ENCODE measurements at places on chromosomes 5 and 9.

GRCh38 chr5:142107736-142108431, 695 bp upstream of the NDFIP1 start:
- DNase-seq: peak; percentile 72

DNA sequence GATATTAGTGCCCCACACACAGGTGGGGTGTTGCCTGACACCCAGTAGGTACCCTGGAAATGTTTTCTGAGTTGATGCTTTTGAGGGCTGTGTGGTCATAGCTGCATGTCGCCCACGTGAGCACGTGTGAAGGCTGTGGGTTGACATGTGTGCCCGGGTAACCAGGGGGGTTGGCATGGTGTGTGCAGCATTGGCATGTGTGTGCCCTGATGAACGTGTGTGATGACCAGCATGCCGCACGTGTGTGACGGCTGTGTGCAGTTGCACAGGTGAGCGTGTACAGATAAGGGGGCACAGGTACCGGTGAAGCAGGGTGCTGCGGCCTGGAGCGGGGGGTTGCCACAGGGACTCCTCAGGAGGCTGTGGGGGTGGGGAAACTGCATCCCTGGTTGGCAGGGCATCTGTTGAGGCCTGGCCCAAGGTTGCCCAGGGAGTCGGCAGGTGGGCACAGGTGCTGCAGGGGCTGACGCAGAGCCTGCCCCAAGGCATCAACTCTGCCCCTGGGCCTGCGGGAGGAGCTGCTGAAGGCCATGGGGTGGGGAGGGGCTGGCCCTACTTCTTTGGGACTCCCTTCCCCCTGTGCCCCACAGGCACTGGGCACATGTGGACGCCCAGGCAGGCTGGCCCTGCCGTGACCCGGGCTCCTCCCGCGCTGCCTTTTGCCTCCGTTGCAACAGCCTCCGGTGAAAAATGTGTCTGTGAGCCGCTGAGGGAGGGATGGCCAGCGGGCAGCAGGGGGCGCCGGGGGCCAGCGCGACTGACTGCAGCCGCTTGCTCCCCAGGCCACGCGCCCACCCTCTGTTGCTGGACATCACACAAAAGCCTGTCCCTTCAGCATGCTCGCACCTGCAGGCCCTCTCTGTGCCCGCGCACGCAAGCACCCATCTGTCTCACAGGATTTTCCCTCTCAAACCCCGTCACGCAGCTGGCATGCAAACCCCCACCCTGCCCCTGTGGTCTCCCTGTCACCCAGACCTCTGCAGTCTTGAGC, 2.2 kb downstream of the UNC5A start:
- no peak for DNase-seq

DNA sequence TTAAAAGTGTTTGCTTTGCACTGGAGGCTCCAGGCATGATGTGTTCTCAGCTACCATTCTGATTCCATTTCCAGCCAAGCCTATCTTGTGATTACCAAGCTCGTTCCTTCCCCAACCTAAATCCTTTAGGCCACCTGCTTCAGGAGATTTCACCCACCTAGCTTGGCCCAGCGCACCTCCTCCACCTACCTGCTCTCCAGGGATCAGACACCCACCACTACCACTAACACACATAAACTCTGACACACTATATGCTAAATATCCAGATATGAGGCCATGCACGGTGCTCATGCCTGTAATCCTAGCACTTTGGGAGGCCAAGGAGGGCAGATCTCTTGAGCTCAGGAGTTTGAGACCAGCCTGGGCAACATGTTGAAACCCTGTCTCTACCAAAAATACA, 2.4 kb downstream of the MYORG start:
- no peak for DNase-seq

- DNase-seq: no peak
Observed at GRCh38 chr9:98726735-98727134, 18.0 kb upstream of the GABBR2 start.

DNA sequence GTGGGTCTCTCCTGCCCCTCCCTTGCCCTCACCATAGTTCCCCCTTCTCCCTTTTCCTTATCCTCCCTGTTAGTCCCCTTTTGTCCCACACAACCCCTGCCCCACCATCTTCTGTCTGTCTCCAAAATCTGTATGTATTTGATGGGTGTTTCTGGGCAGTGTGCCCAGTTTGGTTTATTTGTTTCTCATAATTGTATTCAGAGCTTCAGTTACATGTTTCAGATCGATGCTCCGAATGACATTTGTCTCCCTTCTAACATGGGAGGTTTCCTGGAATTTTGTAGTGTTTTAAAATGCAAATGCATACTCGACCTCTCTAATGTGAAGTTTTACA, 22.2 kb downstream of the FBXL7 start:
- DNase-seq: no peak

DNA sequence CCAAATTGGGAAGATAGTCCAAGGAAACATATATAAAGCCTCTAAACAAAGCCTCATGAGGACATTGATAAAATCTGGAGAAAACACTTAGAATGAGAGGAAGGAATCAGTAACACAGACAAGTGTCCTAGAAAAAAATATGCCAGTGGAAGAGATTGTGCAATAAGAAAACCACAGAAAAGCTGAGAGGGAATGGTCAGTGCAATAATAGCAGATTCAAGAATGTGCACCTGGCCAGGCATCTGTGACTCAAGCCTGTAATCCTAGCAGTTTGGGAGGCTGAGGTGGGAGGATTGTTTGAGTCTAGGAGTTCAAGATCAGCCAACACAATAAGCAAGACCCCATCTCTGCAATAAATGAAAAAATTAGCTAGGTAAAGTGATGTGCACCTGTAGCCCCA, 691.2 kb upstream of the CDH6 start:
- DNase-seq: no peak

DNA sequence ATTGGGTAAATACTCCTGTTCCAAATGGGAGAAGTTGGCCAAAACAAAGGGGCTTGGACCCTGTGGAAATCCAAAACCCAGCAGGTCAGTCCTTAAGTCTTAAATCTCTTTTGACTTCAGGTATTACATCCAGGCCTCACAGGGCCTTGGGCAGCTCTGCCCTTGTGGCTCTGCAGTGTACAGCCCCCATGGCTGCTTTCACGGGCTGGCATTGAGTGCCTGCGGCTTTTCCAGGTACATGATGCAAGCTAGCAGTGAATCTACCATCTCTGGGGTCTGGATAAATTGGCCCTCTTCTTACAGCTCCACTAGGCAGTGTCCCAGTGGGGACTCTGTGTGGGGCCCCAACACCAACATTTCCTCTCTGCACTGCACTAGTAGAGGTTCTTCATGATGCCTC, 308.5 kb upstream of the ARRDC3 start:
- no peak for DNase-seq

DNA sequence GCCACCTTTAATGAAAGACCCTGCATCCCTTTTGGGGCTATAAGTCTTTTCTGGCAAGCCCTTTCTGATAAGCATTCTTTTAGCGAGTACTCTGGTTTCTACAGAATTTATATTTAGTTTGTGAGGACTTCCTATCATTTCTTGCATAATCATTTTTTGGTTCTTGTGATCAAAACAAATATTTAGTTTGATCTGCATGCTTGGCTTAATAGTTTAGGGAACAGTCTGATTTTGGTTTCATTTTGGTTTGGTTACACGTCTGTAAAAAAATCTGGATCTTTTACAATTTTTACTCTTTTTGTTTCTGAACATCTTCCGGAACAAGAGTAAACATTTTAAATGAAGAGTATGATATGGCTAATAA, 1074.4 kb downstream of the CDH9 start:
- DNase-seq: no peak

GRCh38 chr9:129211686-129212085, 33.6 kb upstream of the IER5L start:
- no peak for DNase-seq

DNA sequence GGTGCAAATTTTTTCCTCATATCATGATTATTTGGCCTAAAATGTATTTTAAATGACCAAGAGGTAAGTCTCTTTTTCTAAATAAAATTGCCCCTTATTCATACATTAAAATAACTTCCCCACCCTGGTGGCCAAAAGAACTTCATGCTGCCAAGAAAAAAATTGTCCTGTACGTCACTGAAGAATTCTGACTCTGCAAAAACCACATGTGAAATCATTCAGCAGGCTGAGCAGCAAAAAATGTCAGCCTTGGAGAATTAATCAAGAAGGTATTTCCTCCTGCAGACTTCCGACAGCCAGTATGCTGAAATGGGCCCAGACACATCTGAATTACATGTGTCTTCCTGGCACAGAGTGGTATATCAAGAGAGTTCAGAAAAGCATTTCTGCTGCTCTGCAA, 94.6 kb upstream of the HMHB1 start:
- DNase-seq: no peak

- no peak for DNase-seq
Observed at GRCh38 chr5:158739951-158740757, 359.6 kb downstream of the EBF1 start.

DNA sequence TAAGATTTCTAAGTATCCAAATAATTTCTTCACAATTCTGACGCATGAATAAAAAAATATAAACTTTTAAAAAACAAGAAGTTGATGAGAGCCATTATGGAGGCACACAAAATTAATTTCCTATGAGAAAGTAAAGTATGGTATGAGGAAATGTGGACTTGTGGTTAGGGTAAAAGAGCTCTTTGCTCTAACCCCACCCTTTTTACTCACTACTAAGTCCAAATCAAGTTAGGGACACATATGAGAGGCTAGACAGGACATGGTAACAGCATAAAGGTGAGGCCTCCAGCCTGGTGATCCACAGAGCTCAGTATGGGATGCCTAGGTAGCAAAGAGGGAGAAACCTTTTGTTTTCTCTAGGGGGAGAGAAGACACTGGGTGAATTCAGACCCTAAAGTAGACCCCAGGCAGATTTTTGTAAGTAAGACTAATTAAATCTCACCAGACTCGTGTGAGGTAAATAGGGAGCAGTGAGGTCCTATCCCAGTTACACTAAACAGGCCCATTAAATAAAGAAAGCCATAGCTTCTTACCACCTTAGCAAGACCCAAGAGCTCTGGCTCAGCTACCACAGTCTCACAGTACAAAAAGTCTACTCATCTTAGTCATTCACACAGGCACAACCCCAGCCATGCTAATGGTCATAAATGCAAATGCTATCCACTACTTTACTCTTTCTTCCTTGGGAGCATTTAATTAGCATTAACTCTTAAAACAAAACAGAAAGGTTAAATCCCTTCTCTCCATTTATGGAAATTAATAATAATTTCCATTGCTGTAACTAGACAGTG, 42.6 kb downstream of the MLLT3 start:
- DNase-seq: no peak

DNA sequence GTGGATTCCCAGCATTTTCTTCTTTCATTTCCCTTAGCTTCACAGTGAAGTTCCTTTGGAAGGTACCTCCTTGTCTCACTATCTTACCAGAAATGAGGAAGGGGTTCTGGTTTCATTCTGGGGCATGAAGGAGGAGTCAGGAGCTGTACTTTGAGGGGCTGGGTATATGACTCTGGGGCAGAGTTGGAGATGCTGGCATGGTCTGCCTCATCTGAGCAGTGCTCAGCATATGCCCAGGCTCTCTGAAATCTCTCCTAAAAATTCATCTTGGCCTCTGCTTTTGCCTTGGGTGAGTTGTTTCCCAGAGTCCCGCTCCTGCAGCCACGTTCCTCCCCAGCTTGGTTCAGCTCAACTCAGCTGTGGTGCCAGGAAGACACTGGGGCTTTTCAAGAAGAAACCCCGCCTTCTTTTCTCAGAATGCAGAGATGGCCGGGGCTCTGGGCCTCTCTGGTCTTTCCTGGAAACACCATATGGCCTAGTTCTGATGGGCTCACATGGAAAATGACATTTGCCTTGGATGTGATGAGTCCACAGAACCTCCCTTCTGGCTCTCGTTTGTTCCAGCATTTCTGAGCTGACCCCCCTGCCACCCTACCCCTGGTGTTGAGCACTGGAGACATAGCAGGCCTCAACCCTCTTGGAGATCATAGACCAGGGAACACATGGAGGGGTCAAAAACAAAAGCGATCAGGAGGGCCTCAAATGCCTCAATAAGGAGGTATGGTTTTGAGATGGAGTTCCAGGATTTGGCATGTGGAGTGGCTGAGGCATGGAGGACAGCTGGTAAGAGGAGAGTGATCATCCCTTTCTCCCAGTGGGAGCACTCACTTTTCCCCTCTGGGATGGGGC, 12.0 kb upstream of the TGFBR1 start:
- no peak for DNase-seq

GRCh38 chr5:3511519-3511918, 84.1 kb upstream of the IRX1 start:
- no peak for DNase-seq

DNA sequence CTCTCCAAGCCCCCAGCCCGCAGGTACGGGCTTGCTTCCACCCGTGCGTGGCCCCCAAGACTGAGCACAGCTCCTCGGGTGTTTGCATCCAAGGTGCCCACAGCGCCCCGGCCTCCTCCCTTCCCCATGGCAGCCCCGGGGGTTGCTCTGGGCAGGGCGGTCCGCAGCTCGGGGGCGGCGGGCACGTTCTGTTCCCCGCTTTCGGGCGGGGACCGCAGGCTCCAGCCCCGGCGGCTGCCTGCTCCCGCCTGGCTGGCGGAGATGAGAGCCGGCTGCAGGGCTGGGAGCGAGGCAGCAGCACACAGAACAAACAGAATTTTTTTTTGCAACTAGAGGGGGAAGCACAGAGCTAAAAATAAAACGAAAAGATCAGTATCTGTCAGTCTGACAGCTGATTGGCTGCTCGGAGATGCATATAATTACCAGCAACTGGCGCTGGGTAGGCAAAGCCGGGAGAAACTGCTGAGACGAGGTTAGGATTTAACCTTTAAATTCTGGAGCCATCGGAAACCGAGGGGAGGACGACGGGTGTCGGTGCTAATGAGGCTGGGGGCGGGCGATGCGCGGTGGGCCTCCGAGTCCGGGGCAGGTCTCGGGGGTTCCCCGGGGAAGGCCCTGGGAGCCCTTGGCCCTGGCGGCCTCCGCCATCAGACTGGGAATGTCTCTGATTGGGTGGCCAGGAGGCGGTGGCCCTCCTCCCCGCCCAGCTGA, 142.7 kb upstream of the IER5L start:
- no peak for DNase-seq

DNA sequence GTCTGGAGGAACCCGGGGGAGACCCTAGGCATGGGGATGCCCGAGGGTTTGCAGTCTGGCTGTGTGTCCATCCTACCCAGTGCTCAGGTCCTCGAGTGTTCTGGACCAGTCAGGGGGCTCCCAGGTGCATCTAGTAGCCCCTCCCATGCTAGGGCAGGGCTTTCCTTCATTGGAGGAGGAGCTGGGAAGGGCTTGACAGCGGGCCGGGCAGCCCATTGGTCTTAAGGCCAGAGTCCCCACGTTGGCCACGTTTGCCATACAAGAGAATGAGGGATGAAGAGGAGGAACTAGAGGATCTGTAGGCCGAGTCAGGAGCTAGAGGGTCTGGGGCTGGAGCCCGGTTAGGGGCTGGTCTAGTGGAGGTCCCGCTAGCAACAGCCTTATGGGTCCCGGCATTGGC, 37.3 kb upstream of the CTSV start:
- DNase-seq: no peak

- DNase-seq: no peak
Observed at GRCh38 chr5:9920697-9921096, 290.5 kb upstream of the TAS2R1 start.

GRCh38 chr5:78280261-78280660, 14.2 kb downstream of the AP3B1 start:
- DNase-seq: no peak

DNA sequence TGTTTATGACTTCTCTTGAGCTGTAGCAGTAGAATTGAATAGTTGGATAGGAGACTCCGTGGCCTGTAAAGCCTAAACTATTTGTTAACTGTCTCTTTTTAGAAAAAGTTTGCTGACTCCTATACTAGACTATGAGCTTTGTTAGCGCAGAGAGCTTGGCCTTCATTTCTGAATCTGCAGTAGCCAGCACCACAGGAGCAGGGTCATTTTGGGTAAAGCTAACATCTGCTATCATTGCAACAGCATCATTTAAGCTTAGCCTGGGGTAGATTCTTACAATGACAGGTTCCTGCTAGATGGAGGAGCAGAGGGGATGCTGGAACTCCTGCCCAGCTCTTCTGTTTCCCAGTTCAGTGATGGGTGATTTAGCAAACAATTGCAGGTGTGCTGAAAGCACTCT, 133.7 kb upstream of the ASTN2 start:
- DNase-seq: no peak
